ENCODE measurements at places on chromosomes 1 and 21.

DNA sequence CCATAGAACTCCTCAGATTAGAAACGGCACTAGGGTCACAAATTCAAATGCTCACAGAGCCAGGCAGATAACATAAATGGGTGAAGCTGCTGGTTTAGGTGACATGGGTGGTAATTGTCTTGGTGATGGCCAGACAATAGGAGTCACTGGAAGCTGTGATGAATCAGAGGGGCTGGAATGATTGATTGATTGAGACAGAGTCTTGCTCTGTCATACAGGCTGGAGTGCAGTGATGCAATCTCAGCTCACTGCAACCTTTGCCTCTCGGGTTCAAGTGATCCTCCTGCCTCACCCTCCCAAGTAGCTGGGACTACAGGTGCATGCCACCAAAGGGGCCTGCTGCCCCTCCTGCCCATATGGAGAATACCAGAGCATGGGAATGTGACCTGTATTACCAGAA, 63.0 kb downstream of the HIVEP3 start:
- no peak for DNase-seq

GRCh38 chr1:42660907-42661500, 2.8 kb downstream of the PPIH start:
- DNase-seq: no peak

DNA sequence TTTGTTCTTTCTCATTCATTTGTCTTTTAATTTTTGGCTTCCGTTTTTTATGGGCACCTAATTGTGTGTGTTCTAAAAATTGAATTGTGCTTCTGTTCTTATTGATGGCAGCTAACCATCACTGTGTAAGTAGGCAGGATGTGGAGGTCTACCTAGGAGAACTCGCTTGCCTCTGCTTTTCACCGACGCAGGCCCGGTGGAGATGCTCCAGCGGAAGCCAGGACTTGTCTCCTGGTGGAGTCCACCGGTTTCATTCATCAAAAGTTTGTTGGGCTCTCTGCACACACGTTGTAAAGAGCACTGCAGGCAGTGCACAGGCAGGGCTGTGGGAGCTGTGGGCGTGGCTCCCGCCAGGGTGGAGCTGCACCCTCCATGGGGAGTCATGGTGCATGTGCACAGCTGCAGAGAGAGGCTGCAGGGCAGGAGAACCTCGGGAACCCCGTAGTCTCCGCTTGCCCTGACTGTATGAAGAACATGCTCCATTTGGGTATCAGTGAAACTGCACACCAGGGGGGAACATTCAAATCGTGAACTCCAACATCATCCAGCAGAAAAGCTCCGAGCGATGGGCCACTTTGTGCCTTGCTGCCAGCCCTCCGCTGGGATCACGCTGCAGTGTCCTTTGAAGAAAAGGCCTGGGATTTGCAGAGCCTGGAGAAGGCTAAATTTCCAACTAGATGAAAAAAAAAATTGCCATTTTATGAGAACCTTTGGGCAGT, 6.0 kb upstream of the C1orf174 start:
- DNase-seq: no peak

DNA sequence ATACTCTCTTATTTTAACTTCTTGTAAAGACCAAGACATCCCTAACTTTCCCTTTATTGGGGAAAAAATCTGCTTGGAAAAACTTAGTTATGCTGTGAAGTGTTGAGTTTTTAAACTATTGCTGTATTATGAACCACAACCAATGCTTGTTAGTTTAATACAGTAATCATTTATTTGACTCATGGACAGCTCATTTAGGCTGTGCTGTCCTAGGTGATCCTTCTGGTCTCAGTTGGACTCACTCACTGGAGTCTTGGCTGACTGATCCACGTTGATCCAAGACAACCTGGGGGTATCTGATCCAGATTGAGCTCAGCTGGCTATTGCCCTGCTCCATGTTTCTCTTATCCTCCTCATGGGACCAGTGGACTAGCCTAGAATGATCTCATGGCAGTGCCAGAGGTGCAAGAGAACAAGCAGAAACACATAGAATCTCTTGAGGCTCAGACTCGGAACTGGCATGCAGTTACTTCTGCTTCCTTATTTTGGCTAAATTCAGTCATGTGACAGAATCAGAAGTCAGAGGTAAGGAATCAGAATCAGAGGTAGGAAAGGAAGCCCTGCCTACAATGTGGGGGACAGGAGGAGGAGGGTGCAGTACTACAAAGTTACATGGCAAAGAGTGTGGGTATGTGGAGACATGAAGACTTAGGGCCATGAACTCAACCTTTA, 156.5 kb downstream of the FGGY start:
- no peak for DNase-seq

DNA sequence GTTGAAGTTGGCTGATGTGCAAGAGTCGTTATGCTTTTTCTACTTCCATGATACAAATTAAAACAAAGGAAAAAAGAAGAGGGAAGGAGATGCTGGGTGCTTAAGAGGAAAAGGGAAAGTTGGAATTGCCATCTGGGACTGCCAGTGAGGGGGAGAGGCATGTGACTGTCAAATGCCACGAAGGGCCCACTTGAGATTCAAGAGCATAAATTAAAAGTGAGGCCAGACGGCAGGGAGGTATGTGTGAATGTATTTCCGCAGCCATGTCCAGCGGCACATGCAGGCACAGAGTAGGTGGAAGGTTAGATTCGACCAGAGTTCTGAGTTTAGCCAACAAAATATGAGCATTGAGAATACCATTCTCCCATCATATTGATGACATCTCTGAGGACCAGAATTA, 32.0 kb downstream of the NFASC start:
- no peak for DNase-seq

- no peak for DNase-seq
These were observed 237.3 kb downstream of the SLC44A5 start for GRCh38 chr1:75373542-75374159.

DNA sequence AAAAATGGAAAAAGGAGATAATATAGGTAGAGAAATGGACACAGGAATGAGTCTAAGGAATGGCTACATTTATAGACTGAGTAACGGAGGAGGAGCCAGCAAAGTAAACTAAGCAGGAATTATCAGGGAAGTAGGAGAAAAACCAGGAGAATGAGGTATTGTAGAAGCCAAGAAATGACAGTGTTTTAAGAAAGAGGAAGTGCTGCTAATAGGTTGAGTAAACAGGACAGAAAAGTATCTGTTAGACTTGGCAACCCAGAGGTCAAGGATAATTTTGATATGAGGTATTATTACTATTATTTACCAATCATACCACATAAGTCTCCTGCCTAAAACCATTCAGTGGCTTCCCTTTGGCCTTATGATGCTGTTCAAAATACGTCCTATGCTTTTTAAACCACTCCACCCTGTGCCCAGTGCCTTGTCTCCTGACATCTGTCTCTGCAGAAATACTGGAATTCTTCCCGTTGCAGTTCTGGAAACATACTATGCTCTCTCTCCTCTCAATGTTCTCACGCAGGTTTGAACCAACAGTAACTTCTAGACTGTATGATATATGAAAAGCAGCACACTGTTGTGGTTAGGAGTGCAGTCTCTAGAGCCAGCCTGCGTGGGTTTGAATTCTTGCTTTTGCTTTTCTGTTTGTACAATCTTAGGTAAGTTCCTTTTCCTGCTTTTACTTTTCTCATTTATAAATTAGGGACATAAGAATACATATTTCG, 24.6 kb upstream of the NEK7 start:
- no peak for DNase-seq

- no peak for DNase-seq
These were observed 57.0 kb downstream of the PTP4A2 start for GRCh38 chr1:31880957-31881687.

- DNase-seq: peak; percentile 67
These were observed 10.4 kb downstream of the EMC1 start for GRCh38 chr1:19240673-19241538.

DNA sequence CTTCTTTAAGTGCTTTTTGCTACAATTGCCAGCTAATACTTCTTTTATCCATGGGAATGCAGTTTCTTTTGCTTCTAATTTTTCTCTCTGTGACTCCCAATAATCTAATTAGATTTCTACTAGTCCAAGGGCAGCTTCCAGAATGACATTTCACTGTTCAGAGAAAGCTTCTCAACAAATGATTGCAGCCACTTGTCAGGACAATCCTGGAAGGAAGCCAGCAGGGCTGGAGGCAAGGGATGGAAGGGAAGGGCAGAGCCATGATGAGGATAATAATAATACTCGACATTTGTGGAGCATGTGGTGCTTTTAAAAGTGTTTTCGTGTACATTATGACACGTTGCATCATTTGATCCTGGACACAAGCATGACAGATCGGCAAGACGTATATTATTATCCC, 19.4 kb downstream of the F11R start:
- DNase-seq: no peak

Data from H1 (cell line).